ENCODE measurements at places on chromosomes 13 and 19.

DNA sequence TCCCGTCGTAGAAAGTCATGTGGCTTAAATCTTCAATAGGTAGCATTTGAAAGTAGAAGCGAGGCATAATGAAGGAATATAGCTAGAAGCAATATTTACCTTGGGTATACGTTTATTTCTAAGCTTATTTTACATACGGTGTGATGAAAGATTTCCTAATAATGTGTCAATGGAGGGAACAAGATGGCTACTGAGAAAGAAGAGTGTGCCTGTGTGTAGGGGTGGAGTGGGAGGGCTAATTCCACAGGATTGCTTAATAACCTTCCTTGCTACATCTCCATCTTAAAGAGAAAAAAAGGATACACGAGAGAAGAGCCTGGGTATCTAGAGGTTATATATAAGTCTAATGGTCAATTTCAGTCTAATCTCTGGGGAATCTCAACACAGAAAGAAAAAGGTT lies 2.0 kb downstream of the SPART start:
- DNase-seq: no peak

GRCh38 chr19:37466277-37466797 lies 907 bp downstream of the ZNF569 start:
- DNase-seq: no peak

DNA sequence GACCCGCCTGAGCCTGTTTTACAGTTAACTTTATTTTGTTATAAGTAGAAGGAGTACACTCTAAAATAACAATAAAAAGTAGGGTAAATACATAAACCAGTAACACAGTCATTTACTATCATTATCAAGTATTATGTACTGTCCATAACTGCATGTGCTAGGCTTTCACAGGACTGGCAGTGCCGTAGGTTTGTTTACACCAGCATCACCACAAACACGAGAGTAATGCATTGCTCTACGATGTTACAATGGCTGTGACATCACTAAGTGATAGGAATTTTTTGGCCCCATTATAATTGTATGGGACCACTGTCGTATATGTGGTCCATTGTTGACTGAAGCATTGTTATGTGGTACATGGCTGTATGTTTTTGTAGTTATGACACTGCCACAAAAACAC lies 41.3 kb upstream of the SLC7A9 start:
- DNase-seq: no peak

DNA sequence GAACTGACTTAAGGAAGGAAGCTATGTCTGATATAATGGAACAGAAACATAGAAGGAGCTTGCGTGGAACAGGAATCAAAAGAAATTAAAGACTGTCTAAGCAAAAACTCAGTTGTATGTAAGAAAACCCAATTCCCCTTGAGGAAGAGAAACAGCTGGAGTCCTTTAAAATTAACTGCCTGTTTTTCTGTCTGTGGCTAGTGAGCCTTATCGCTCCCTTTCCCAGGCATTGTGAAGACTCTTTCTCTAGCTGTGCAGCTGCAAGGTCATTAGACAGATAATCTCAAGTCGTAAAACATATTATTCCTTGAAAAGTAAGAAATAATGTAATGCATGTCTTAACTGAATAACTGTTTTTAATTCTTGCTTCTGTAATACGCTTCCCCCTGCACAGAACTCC lies 39.7 kb upstream of the IGSF23 start:
- no peak for DNase-seq

GRCh38 chr19:30225676-30226463 lies 146.3 kb upstream of the ZNF536 start:
- DNase-seq: no peak

DNA sequence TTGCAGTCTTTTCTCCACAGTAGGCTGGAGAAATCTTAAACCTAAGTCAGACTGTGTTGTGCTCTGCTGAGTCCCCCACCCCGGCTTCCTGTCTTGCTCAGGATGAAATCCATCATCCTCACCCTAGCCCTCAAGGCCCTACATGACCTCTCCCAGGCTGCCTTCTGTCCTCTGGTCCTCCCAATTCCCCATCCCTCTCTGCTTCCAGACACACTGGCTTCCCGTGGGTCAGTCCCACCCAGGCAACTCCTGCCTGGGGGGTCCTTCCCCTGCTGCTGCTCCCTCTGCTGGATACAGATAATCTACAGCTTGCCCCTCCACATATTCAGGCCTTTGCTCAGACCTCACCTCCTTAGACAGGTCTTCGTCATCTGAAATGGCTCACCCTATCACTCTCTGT lies 18.4 kb upstream of the CBY2 start:
- no peak for DNase-seq

- DNase-seq: no peak
Observed at GRCh38 chr13:82370316-82370715, 1512.0 kb downstream of the SLITRK1 start.

GRCh38 chr19:40274585-40275544 lies 10.3 kb downstream of the AKT2 start:
- DNase-seq: peak; percentile 44

GRCh38 chr13:28429685-28430290 lies 65.1 kb downstream of the FLT1 start:
- DNase-seq: no peak

DNA sequence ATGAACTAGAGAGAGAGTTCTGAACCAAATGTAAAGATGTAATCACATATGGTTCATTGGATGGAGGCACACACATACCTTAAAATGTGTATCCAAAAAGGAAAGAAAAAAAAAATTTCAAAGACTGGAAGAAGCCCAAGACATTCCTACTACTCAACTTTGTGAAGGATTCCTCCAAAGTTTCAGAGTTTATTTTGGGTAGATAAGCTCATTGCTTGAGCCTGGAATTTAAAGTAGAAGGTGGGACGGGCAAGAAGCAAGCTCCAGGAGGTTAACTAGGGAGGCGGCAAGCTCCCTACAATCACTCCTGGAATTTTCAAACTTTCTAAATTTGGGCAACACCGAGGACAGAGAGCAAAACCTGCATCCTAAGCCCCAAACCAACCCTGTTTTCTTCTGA lies 1.9 kb downstream of the TSHZ3 start:
- DNase-seq: no peak

- DNase-seq: no peak
Observed at GRCh38 chr13:70960841-70961443, 852.7 kb upstream of the KLHL1 start.

GRCh38 chr19:17784201-17785008 lies 10.5 kb upstream of the B3GNT3 start:
- peak; percentile 69 for DNase-seq

DNA sequence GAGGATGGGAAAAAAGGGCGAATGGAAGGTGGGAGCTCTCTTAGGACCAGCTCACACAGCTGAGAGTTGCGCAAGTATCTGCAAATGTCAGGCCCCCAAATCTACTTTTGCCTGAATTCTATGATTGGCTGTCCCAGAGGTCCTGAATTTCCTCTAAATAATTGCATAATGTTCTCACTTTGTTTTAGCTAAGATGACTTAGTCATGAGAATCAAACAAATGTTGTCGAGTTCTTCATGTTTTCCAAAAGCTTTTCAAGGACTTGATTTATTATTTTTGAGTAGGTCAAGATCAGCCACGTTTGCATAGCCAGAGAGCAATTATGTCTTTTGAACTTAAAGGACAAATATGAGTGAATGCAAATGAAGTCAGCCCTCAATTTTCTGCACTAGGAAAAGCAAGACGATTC lies 246.6 kb upstream of the MAB21L1 start:
- DNase-seq: no peak

DNA sequence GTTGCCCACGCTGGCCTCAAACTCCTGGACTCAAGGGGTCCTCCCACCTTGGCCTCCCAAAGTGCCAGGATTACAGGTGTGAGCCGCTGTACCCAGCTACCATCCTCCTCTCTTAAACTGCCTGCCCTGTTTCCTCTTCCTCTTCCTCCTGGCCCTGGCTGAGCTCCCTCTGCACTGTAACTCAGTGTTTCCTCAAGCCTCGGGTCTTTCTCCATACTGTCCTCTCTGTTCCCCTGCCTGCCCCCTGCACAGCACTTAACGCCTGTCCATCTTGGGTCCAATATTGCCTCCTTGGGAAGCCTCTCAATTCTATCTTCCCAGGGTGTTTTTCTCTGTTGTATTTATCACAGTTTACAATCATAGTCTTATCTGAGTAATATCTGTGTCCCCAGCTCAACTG lies 6.1 kb downstream of the LIPE start:
- DNase-seq: no peak

- DNase-seq: peak; percentile 26
Observed at GRCh38 chr19:30669329-30670010, 297.3 kb downstream of the ZNF536 start.

GRCh38 chr19:43767316-43767715 lies 12.6 kb upstream of the SMG9 start:
- no peak for DNase-seq

GRCh38 chr19:1232652-1233072 lies 5.1 kb downstream of the CBARP start:
- DNase-seq: no peak

DNA sequence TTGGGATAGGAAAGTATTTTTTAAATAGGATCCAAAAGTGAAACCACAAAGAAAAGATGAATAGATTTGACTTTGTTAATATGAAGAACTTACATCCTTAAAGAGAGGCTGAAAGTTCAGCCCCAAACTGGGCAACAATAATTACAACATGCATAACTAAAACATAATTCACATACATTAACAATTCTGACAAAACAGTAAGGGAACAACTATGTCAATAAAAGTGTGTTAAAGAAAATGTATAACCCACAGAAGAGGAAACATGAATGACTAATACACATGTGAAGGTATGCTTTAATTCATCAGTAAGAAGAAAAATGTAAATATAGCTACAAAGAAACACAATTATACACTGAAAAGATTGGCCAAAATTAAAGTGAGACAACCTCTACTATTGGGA lies 1597.6 kb upstream of the MIR17HG start:
- no peak for DNase-seq

- no peak for DNase-seq
Observed at GRCh38 chr13:41827507-41828213, 133.2 kb downstream of the VWA8 start.

- no peak for DNase-seq
Observed at GRCh38 chr13:99257291-99257690, 888 bp downstream of the GPR18 start.

GRCh38 chr13:33612641-33613638 lies 205.0 kb upstream of the RFC3 start:
- no peak for DNase-seq

- DNase-seq: no peak
Observed at GRCh38 chr19:31976775-31977536, 368.5 kb upstream of the ZNF507 start.

GRCh38 chr13:40211586-40211968 lies 454.9 kb downstream of the FOXO1 start:
- no peak for DNase-seq

GRCh38 chr13:21443171-21443570 lies 15.9 kb downstream of the ZDHHC20 start:
- no peak for DNase-seq

DNA sequence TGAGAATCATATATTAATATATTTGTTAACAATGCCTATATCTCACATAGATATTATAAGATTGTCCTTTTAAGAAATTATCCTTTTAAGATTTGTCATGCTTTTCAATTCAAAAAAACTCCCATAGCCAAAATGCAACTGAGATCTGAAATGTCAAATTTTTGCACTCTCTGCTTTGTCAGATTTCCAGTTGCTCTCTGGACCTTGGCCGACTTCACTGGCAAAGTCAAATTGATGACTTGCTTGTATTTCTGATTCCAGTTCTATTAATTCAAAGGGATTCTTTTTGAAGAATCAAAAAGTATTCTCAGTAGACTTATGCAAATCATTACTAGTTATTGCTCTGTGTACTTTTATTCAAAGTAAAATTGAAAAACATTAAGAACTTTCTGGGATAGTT lies 101.2 kb upstream of the SCEL start:
- DNase-seq: no peak

GRCh38 chr19:1250437-1251260 lies 2.3 kb downstream of the MIDN start:
- no peak for DNase-seq

DNA sequence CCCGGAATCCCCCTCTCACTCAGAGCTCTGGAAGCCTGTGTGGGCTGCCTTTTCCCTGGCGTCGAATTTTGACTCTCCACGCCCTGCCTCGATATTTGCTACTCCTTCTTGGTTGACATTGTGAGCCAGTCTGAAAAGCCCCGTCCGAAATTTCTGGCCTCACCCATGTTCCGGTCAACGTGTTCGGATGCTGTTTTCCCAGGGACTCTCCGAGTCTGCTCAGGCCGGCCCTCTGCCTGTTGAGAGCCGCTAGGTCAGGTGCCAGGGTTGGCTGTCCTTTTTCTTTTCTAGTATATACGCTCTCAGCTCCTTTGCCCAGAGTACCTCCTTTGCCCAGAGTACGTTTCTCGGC lies 6.8 kb upstream of the DGKH start:
- DNase-seq: no peak

GRCh38 chr13:35857769-35858168 lies 273.4 kb downstream of the DCLK1 start:
- no peak for DNase-seq

- DNase-seq: no peak
Observed at GRCh38 chr13:35979361-35979951, 151.7 kb downstream of the DCLK1 start.

GRCh38 chr13:26280295-26280694 lies 26.4 kb downstream of the CDK8 start:
- DNase-seq: no peak

DNA sequence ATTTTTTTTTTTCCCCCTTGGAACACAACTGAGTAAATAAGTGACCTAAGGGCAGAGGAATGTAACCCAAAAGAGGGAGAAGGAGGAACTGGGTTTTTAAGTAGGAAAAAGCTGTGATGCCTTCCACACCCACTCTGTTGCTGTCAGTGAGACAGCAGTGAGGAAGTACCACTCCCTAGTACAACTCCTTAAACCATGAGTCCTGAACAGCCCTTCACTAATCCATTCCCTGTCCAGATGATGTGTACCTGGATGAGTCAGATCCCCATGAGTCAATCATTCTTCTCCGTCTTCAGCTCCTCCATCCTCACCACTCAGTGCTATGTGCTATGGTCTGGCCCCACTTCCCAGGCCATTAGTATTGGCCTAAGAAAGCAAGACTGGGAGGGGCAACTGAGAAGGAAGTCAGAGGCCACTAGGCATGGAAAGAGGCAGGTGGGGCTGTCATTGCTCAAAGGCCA lies 12.9 kb upstream of the CXCL17 start:
- no peak for DNase-seq

- DNase-seq: no peak
Observed at GRCh38 chr13:90645582-90645981, 701.9 kb upstream of the MIR17HG start.

- no peak for DNase-seq
Observed at GRCh38 chr19:41638641-41639081, 11.8 kb upstream of the CEACAM4 start.

DNA sequence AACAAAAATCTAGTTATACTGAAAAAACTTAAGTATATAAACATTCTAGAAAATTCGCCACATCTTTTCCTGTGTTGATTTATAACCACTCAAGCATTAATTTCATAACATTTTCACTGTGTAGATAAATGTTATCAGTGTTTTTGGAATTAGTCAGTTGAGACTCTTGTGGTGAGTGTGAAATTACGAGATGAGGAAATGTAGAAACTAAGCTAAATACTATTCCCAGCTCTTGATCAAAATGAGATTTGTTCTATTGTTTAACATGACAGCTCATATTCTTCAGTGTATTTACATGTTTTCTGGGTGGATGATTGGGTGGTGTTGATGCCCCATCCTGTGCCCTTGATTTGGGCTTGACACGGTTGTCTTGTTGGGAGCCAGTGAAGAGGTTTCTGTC lies 406.8 kb downstream of the DACH1 start:
- DNase-seq: no peak

GRCh38 chr13:50521831-50522149 lies 321.7 kb downstream of the DLEU7 start:
- DNase-seq: no peak
